Transverse colon (tissue), 4 donors: ENCODE measurements at places on chromosomes 5 and 9.

DNA sequence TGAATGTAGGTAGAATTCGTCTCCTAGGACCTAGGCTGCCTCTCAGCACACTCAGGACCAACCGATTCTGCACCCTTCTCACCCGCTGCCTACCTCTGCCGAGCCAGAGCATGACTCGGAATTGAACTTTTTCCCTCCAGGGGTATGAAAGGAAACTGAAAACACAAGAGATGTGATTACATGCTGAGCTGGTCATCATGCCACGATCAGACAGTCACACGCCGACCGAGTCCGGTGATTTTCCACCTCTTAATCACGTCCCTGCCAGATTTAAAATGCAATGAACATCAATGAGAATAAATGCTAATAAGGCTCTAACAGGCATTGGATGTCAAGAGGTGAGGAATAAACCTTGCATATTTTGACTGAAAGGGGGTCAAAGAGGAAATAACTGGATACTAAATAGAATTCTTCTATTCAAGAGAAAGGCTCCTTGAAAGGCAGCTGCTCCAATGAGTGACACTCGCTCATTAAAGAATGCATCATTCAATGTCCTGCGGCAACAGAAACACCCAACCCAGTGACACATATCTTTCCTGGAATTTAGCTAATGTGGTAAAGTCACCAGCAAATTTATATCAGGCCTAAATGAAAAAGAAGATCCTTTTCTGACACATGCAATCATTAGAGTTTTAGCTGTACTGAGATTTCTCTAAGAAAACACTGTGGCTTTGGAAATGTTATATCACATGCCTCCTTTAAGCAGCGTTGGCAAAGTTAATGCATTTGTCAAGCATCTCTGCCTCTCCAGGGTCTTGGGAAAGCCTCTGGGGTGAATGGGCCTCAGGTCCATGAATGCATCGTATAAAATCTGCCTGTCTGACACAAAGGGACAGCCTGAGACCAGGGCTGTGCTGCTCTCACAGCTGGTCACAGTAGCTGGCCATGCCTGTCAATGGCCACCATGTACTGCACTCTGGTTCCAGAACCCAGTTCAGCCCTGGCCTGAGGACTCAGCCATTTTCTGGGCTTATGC is 128.7 kb downstream of the SPOCK1 start:
- H3K36me3 ChIP-seq = no peaks in the 10 kb centered on the region
- no peaks in the 10 kb centered on the region for H3K4me1 ChIP-seq
- no peak overlapping the region for H3K4me3 ChIP-seq
- no peak for DNase-seq
- no peak overlapping the region for H3K27ac ChIP-seq

DNA sequence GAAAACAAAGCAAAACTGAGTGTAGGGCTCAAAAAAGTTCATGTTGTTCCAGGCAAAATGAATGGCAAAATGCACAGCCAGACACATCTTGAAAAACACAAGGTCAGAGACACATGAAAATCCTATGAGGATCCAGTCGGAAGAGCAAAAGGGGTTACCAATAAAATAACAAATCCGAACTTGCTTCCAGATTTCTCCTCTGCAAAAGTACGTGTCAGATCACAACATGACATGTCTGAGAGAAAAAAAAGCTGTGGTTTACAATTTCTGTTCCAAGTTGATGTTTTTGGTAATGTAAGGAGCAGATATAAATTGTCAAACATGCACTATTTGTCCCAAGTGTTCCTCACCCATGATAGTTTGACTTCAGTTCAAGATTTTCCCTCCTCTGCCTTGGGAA is 15.9 kb upstream of the ADAMTS16 start:
- no peak overlapping the region for H3K4me3 ChIP-seq
- no peak for DNase-seq
- H3K27ac ChIP-seq = no peak overlapping the region
- H3K36me3 ChIP-seq = no peaks in the 10 kb centered on the region
- H3K4me1 ChIP-seq = no peaks in the 10 kb centered on the region
- no peaks in the 10 kb centered on the region for H3K27me3 ChIP-seq

DNA sequence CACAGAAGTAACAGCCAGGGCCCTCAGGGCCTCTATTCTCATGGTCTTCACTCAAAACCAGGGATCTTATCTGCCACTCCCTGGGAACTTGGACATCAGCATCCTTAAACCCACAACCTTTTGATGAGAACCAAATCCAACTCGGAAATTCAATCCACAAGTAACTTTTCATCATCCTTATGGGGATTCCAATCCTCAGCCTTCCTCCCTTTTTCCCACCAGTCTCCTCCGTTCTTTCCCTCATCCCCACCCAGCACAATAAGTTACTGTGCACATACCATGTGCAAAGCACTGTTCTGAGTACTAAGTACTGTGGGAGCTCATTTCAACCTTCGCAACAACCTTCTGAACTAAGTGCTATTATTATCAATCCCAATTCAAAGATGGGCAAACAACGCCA is 17.0 kb downstream of the GOLPH3 start:
- H3K36me3 ChIP-seq = no peaks in the 10 kb centered on the region
- peaks cover 28% of the 10 kb centered on the region for H3K4me1 ChIP-seq
- H3K4me3 ChIP-seq = no peak overlapping the region
- DNase-seq = no peak

DNA sequence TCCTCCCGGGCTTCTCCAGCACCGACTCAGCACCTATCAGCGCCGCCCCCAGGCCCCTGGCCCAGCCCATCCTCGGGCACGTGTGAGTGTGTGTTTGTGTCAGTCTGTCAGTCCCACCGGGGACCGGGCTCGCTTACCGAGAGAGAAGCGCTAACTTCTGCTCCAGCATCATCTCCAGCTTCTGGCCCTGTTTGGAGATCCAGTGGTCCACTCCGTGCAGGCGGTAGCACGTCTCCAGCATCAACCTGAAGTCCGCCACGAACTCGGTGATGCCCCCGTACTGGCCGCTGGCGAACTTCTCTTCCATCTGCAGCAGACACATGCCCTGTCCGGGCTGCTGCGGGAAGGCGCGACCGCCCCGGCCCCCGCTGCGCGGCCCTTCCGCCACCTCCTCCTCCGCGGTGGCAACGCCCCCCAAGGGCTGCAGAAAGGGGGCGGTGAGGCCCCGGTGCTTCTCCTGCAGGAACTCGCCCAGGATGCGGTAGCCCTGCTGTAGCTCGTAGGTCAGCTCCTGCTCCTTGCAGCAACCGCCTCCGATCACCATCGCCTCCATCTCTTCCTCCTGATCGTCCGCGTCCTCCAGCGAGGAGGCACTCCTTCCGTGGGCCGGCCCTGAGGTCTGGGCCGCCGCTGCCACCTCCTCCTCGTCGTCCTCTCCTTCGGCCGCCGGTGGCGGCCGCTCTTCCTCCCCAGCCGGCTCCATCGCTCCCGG is 8.2 kb downstream of the RANBP6 start:
- H3K4me3 ChIP-seq = peak overlapping the region; percentile 91
- H3K36me3 ChIP-seq = peaks cover 4% of the 10 kb centered on the region
- DNase-seq = peak; percentile 41
- H3K27ac ChIP-seq = peak overlapping the region; percentile 99
- peaks cover 47% of the 10 kb centered on the region for H3K4me1 ChIP-seq
- no peaks in the 10 kb centered on the region for H3K27me3 ChIP-seq

GRCh38 chr9:134066526-134066912 is 1.3 kb downstream of the BRD3 start:
- peaks cover 17% of the 10 kb centered on the region for H3K4me1 ChIP-seq
- no peak for DNase-seq
- peak overlapping the region; percentile 75 for H3K4me3 ChIP-seq
- H3K36me3 ChIP-seq = no peaks in the 10 kb centered on the region
- H3K27ac ChIP-seq = peak overlapping the region; percentile 86
- H3K27me3 ChIP-seq = peaks cover 20% of the 10 kb centered on the region

DNA sequence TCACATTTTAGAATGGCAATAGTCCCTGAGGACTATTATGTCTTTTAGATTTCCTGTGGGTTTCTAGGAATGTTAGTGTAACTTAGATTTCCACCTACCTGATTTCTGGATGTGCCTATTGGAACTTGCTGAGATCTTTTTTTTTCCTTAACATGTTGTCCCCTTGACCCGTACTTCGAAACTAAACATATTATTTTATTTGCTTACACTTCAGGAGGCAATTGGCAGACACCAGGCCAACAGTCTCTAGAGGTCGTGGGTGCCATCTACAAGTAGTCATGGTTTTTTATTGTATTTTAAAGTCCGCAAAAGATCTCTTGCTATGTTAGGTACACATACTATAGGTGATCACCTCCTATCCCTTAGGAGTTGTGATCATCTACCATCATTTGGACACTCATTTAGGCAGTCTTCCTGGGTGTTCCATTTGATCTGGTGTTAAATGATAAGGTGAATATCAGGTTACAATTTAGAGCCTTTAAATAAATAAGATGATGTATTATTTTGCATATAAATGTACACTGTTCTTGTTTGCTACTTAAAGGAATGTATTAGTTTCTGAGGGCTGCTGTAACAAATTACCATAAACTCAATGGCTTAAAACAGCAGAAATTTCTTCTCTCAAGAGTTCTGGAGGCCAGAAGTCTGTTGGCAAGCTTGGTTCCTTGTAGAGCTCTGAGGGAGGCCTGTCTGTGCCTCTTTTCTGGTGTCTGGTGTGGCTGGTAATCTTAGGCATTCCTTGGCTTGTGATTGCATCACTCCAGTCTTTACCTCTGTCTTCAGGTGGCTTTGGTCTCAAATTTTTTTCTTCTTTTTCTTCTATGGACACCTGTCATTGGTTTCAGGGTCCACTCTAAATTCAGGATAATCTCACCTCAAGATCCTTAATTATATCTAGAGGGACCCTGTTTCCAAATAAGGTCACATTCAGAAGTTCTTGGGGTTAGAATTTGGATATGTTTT is 64.8 kb downstream of the ZCCHC7 start:
- DNase-seq = no peak
- H3K36me3 ChIP-seq = no peaks in the 10 kb centered on the region

DNA sequence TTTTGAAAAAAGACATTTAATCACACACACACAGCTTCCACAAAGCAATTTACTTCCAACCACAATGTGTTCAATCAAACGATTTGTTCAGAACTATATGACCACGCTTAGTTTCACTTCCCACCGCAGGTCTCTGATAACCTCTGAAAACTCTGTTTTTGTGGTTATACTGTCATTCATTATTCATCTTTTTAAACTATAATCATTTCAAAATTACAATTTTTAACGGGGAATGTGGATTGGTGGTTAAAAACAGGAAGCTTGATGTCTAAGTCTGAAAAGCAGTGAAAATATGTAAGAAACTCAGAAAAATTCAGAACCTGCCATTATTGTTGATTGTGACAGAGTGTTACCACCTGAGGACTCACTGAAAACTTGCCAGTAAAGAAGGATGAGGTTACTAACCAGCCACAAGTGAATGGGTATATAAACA is 12.7 kb upstream of the TMEM174 start:
- no peaks in the 10 kb centered on the region for H3K4me1 ChIP-seq
- H3K4me3 ChIP-seq = no peak overlapping the region
- no peak for DNase-seq

DNA sequence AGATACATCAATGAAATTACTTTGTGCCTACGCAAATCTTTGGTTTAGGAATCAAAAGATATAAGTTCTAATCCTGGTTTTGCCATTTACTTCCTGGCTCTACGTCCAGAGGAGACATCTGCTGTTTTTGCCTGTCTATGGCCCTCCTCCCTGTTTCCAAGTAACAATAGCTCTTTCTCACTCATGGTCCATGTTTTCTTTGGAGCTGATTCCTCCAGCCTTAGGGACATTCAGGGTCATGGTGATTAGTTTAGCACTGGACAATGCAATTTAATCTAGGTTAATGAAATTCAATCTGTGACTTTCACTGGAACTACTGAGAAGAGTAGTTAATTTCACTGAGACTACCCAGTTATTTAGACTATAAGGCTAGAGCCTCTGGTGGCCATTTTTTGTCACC is 170.6 kb downstream of the SEMA6A start:
- peaks cover 5% of the 10 kb centered on the region for H3K36me3 ChIP-seq
- no peak overlapping the region for H3K4me3 ChIP-seq
- no peak for DNase-seq
- no peak overlapping the region for H3K27ac ChIP-seq

DNA sequence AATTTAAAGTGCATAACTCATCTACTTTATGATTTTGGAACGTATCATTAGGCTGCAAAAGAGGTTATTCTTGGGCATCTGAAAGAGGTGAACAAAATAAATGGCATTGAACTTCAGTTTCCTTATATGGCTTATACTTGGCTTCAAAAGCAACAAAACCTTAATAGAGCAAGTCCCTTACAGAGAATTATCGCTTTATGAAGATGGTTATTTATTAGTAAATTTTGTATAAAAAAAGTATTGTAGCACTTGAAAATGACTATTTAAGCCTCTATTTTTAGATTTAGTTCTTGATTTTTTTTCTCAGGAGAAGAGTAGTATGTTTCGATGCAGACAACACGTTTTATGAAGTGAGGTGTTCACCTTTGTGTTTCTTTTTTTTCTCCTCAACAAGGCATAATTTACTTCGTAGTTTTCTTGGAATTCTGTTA is 2.0 kb downstream of the ERBIN start:
- peak overlapping the region; percentile 89 for H3K4me3 ChIP-seq

DNA sequence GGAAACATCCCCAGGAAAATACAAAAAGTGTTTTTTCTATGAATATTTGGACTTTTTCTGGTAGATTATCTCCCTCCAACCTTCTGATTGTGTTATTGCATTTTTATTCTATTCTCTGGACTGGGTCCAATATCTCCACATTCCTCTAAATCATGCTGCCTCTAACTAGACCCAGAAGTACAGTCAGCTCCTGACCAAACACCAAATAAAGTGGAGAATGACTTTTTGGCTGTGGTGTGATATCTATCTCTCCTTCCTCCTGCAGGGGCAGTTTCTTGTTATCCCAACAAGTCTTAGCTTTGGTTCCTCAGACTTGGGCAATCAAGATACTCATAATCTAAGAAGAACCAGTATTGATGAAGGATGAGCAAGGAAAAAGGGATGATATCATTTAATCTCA is 3.2 kb upstream of the RAI14 start:
- H3K36me3 ChIP-seq = no peaks in the 10 kb centered on the region
- peaks cover 4% of the 10 kb centered on the region for H3K4me1 ChIP-seq
- no peaks in the 10 kb centered on the region for H3K27me3 ChIP-seq
- no peak overlapping the region for H3K4me3 ChIP-seq
- no peak overlapping the region for H3K27ac ChIP-seq

- no peak for DNase-seq
- no peaks in the 10 kb centered on the region for H3K36me3 ChIP-seq
- H3K27me3 ChIP-seq = no peaks in the 10 kb centered on the region
- H3K27ac ChIP-seq = no peak overlapping the region
- H3K4me3 ChIP-seq = no peak overlapping the region
- no peaks in the 10 kb centered on the region for H3K4me1 ChIP-seq
Observed at GRCh38 chr5:145637396-145637795, 197.7 kb downstream of the PRELID2 start.

GRCh38 chr5:69160651-69161050 is 6.3 kb upstream of the CCNB1 start:
- no peaks in the 10 kb centered on the region for H3K27me3 ChIP-seq
- no peaks in the 10 kb centered on the region for H3K36me3 ChIP-seq
- DNase-seq = no peak
- no peak overlapping the region for H3K4me3 ChIP-seq
